ENCODE measurements at places on chromosomes 7 and 10.

DNA sequence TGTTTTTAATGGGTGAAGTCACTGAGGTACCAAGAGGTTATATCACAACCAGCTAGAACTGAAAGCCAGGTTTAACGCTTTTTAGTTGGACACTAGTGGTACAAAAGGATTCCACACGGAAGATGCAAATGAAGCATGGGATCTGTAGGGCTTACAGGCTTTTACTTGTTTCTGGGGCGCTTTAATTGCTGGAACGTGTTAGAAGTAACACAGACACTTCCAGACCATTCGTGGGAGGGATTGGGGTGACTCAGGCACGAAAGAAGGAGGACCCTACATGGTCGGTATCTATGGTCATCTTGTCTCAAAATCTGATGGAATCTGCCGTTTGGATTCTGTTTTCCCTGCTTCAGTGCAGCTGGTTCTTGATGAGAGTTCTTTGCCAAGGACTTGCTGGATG, 1.0 kb downstream of the YKT6 start:
- DNase-seq, result no peak

DNA sequence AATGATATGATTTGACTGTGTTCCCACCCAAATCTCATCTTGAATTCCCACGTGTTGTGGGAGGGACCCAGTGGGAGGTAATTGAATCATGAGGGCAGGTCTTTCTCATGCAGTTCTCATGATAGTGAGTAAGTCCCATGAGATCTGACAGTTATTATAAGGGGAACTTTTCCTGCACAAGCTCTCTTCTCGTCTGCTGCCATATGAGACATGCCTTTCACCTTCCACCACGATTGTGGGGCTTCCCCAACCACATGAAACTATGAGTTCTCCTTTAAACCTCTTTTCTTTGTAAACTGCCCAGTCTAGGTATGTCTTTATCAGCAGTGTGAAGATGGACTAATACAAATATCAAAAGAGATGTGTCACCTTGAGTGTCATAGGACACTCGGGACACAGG, 502.7 kb upstream of the PODXL start:
- no peak for DNase-seq

DNA sequence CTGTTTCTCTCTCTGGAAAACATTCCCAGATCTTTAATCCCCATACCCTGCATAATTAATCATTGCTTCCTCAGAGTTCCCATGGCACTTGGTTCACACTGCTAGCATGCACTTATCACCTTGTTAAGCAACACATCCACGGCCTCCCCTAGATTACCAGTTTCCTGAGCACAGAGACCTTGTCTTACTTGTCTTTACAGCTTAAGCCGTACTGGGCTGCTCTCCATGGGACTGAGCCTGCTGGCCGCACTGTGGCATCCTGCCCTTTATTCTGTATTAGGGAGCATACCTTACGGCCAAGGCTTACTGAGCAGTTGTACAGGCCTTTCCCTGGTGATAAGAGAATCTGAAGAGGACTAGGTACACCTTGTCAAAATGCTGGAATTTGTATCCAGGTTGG, 190.2 kb downstream of the REEP3 start:
- DNase-seq, result no peak

GRCh38 chr7:24884401-24884800, 95.6 kb downstream of the OSBPL3 start:
- no peak for DNase-seq

- no peak for DNase-seq
Measured at GRCh38 chr7:129159539-129159938, 15.0 kb downstream of the TSPAN33 start.

GRCh38 chr7:125847692-125848091, 918.1 kb upstream of the POT1 start:
- DNase-seq, result no peak

DNA sequence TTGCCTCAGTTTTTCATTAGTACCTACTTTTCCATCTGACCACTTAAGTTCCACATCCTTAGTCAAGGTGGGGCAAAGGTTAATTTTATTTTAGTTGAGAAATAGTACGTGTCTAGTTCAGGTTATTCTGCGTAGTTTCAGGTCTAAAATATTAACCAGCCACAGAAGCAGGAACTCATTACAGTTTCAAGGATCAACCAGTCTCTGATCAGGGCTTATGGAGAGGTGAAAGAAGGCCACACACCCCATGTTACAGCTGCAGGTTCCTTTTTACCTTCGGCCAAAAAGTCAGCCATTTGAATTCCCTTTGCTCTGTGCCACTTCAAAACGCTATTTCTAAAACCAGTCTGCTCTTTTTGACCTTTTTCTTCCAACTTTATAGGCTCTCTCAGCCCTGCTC, 134.2 kb downstream of the CTTNBP2 start:
- DNase-seq, result no peak

- no peak for DNase-seq
Measured at GRCh38 chr10:73232887-73233286, 14.2 kb downstream of the DNAJC9 start.

GRCh38 chr7:44132039-44132438, 8.7 kb upstream of the POLD2 start:
- no peak for DNase-seq

GRCh38 chr10:97852840-97853405, 3.3 kb downstream of the GOLGA7B start:
- DNase-seq, result no peak

DNA sequence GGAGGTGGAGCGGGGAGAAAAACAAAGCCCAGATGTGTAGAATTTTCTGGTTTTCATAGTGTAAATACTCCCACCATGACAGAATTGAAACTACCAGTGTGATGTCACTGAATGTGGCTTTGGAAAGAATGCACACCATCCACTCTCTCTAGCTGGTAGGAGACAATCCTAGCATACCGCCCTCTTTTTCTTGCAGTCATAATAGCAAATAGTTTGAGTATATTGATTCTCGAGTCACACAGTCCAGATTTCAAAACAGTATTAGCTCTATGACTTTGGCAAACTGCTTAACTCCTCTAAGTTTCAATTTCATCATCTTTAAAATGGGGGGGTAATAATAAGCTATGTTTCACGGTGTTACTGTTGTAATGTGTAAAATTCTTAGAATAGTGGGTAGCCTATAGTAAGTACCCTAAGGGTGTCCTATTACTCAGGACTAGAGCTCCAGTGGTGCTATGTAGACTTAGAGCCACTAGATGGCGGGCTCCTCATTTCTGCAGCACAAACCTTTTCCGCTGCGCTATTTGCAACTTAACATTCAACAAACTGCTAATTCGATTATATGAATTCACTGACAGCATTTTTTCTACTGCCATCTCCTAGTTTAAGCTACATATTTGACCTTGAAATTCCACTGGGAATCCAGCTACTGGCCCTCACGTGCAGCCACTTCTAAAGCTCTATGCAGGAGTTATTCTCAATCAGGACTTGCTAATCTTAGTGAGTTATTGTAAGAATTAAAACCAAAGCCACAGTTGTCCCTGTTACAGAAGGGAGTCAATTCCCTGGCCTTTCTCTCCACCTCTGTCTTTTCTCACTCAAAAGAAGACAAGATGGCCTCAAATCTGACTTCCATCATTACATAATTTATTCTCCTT, 18.7 kb downstream of the TAS2R40 start:
- no peak for DNase-seq

DNA sequence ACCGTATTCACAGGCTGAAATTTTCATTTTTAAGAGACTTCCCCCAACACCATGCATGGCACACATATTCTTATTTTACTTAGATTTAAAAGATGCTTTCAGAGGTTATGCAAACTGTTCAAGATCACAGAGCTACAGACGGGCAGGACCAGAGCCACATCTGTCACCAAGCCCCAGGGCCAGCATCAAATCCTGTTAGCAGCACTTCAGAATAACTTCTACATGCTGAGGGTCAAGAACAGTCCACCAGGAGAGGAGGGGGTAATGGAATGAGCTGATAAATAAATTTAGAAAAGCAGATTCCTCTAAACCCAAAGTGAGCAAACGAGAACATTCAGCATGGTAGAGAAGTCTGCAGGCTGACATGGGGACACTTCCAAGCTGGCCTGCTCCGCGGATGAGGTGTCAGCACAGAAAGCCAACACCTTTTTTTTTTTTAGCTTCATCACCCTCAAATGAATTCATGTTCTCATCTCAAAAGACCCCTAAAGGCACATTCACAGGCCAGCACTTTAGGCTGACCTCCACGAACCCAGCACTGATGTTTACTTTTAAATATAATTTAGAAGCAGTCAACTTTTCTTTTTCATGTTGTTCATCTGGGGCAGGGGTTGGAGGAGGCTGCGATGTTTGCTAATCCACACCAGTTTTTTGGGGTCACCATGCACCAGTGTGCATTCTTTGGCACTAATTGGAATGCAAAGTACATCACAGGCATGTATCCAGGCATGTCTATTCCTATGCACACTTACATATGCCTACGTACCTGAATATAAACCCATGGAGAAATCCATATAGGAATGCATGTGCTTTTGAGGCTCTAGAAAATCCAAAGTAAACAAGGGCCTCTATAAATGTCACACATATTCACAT, 249.0 kb downstream of the TNS3 start:
- DNase-seq, result no peak

- no peak for DNase-seq
Measured at GRCh38 chr10:18364987-18365775, 225.0 kb downstream of the CACNB2 start.

DNA sequence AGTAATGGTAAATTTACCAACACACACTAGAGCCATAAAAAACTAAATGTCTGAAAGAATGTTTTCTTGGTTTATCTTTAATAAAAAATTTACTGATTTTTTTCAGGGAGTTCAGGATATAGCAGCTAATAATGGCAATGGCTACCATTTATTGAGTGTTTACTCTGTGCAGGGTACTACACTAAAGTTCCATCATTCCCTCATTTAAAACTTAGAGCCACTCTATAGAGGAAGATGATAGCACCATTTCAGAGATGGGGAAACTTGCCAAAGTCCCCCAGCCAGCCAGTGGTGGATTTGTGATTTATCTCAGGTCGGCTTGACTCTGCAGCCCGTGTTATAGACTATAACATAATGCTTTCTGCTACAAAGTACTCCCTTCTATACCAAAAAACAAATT, 86.6 kb downstream of the LSMEM1 start:
- no peak for DNase-seq

- DNase-seq, result no peak
Measured at GRCh38 chr7:23604296-23604640, 7.1 kb downstream of the CCDC126 start.

- DNase-seq, result no peak
Measured at GRCh38 chr10:10804061-10804460, 213.6 kb upstream of the CELF2 start.

- no peak for DNase-seq
Measured at GRCh38 chr7:21357151-21358097, 70.5 kb upstream of the SP4 start.

DNA sequence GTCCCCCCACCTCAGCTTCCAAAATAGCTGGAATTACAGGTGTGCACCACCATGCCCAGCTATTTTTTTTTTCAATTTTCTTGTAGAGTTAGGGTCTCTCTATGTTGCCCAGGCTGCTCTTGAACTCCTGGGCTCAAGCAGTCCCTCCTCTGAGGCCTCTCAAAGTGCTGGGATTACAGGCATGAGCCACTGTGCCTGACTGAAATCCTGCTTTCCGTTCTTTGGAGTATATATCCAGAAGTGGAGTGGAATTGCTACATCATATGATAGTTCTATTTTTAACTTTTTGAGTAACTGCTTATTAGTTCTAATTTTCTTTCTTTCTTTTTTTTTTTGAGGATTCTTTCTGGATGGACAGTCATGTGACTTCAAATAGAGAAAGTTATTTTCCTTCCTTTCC, 62.9 kb upstream of the ZMIZ2 start:
- no peak for DNase-seq

GRCh38 chr7:46589286-46589685, 668.2 kb upstream of the IGFBP3 start:
- DNase-seq, result no peak

DNA sequence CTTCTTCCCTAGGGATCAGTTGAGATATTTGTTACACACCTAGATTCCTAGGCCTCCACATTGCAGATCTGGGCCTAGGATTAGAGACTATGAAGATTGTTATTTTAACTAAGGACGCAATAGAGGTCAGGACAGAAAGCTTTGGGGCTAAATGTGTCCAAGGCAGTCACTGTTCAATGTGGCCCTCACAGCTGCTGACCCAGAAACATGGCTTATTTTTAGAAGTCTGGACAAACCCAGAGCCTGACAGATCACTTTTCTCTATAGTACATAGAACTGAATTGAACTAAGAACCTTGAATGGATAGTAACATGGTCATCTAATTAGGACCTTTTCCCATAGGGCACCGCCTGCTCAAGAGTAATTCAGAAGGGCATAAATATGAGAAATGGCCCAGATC, 146.6 kb upstream of the AUTS2 start:
- DNase-seq, result no peak

GRCh38 chr7:2399848-2400587, 3.4 kb upstream of the CHST12 start:
- DNase-seq, result peak; percentile 30

DNA sequence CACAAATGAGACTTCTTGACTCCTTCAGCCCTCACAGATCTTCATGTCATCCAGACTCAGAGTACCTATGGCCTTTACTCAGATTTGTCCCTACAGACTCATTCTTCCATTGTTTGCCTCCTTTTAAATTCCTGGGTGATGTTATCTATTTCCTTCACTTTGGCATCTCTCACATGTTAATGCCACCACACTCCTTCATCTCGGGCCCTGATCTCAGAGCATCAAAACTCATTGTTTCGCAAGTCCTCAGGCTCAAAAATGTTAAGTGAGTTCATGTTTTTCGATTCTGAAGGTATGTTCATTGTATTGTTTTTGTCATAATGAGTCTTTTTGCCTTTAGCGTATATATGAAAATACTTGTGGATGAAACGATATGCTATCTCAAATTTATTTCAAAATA, 62.3 kb upstream of the AHR start:
- no peak for DNase-seq

GRCh38 chr10:14382022-14382421, 51.3 kb upstream of the FRMD4A start:
- no peak for DNase-seq

DNA sequence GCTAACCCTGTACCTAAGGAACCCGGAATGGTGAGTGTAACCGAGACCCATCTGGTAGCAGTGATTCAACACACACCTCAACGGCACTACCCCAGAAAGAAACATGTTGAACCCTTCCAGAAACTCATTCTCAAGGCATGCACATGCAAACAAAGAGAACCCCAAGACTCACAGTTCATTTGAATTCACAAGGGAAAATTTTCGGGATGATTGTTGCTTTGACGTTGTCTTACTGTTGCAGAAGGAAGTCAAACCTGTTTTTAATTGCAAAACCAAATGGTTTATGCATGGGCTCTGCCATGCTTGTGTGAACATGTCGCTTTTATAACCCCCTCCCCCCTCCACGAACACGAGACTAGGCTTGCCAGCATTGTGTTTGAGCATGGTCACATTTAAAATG, 539.7 kb downstream of the GATA3 start:
- DNase-seq, result no peak

Data from Panc1 (cell line).